ENCODE measurements at places on chromosomes 12 and 14.

GRCh38 chr12:111429828-111430432 is 24.2 kb downstream of the SH2B3 start:
- no peak for DNase-seq

DNA sequence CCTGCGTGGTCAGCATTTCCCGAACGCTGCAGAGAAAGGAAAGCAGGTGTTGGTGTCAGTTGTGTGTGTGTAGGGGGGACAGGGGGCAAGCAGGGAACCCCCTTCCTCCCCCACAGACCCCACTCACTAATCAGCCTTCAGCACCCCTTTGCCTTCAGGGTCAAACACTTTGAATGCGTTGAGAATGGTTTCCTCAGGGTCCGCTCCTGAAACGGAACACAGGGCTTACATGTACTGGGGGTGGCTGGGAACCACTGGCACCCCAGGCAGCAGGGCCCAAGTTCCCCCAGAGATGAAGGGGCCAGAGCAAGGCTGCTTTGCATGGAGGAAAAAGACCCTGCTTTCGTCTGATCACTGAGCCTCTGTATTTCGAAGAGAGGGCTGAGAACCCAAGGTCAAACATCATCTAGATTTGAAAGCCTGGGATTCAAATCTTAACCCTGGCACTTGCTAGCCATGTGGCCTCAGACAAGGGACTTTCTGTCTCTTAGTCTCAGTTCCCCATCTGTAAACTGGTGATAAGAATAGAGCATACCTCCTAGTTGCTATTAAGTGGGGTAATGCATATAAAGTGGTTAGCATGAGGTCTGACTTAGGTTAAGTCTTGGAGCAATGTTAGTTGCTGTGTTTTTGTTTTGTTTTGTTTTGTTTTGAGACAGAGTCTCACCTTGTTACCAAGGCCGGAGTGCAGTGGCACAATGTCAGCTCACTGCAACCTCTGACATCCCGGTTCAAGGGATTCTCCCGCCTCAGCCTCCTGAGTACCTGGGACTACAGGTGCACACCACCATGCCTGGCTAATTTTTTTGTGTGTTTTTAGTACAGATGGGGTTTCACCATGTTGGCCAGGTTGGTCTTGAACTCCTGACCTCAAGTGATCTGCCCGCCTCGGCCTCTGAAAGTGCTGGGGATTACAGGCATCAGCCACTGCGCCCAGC is 7.0 kb downstream of the MYL2 start:
- DNase-seq: no peak

- no peak for DNase-seq
These were observed 4.8 kb upstream of the ING4 start for GRCh38 chr12:6667559-6668210.

- DNase-seq: no peak
These were observed 362.9 kb downstream of the EMP1 start for GRCh38 chr12:13559318-13559978.

DNA sequence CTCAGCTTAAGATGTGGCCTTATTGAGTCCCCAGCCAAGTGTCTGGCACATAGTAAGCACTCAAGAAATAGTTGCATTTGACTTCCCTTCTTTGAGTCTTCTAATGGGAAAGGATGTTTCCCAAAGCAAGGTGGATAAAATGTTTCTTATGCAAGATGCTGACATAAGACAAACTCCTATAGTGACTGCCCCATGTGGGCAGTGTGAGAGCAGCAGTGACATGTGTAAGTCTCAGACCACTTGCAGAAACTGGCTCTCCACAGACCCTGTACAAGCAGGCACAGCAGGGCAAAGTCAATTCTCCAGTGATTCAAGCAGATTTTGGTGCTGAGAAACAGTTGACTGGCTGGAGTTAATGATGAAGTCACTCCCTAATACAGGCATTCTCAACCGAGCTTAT is 255.3 kb downstream of the ANO2 start:
- DNase-seq: no peak

DNA sequence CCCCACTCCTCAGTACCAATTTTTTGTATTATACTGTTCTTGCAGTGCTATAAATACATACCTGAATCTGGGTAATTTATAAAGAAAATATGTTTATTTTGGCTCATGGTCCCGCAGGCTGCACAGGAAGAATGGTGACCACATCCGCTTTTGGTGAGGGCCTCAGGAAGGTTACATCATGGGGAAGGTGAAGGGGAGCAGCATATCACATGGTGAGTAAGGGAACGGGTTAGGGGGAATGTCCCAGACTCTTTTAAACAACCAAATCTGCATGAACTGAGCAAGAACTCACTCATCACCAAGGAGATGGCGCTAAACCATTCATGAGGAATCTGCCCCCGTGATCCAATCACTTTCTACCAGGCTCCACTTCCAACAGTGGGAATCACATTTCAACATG is 40.0 kb downstream of the OSBPL8 start:
- no peak for DNase-seq

GRCh38 chr12:22518998-22519397 is 25.3 kb downstream of the C2CD5 start:
- no peak for DNase-seq

GRCh38 chr14:71486279-71486678 is 445.9 kb upstream of the RGS6 start:
- DNase-seq: no peak

DNA sequence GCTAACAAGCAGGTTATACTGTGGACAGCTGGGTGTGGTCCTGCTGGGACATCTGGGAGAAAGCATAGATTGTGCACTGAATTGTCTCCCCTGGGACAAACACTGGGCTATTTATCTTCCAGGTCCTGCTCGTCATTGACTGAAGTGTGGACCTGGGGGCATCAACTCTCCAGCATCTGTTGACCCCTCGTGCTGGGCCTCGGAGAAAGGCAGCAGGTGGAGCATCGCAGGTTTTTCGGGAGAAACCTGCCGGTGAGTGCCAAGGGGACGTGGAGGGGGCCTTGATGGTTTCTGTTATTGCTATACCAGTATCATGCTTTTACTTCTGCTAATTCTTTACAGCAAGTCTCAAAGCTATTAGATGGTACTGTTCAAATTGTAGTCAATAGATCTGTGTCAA is 81.3 kb downstream of the CPSF2 start:
- DNase-seq: no peak

DNA sequence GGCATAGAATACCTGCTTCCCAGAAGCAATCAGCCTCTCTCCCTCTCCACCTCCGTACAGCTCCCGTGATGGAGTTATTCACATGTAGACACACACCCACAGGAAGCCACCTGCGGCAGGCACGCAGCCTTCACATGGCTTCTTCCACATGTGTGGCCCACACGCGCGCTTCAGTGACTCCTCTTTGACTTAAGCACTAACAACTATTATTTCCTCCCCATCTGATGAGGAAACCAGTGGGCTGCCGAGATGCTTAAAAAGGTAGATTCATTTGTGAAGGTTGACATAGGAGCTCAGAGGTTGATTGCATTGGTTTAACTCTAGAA is 69.3 kb downstream of the PRMT8 start:
- no peak for DNase-seq
